ENCODE measurements at places on chromosomes 5 and 9. TPM values are rescaled to one million over a fixed set of nuclear protein-coding genes. Genes with fewer than 3 reads are reported as not detected.

- DNase-seq, result no peak
Measured at GRCh38 chr5:60014331-60014730, 120.8 kb upstream of the PDE4D start.

Gene ENTPD2
- total RNA-seq, result not detected

DNA sequence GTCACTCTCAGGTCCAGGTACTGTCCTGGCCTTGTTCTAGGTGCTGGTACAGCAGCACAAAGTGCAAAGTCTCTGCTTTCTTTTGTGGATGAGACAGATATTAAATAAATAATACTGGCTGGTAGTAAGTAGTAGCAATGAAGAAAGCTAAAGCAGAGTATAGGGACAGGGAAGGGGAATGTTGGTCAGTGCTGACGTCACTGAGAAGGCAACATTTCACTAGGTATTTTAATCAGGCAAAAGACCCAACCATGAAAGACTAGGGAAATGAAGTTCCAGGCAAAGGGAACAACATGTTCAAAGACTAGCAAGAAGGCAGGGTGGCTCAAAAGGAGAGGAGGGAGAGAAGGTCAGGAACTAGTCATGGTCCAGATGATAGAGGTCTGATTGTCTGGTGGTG is 388.2 kb downstream of the YTHDC2 start:
- DNase-seq, result no peak

GRCh38 chr9:136525841-136526499 is 19.9 kb downstream of the NOTCH1 start:
- no peak for DNase-seq

Gene SLC6A3
- total RNA-seq, result not detected

DNA sequence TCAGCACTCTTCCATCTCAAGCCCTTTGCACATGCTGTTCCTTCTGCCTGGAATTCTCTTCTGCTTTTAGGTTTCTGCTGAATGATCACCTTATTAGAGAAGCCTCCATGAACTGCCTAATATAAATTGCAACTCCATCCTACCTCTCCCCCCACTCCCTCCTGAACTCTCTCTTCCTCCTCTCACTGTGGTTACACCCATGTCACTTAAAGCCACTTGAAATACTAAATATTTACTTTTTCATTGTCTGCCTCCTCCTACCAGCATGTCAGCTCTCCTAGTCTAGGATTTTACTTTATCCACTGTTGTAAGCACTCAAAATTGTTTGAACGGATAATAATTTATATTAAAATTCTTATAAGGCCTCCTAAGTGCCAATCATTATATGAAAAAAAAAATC is 43.8 kb downstream of the ACTL7B start:
- no peak for DNase-seq

GRCh38 chr5:86570427-86571083 is 47.2 kb upstream of the COX7C start:
- DNase-seq, result no peak

DNA sequence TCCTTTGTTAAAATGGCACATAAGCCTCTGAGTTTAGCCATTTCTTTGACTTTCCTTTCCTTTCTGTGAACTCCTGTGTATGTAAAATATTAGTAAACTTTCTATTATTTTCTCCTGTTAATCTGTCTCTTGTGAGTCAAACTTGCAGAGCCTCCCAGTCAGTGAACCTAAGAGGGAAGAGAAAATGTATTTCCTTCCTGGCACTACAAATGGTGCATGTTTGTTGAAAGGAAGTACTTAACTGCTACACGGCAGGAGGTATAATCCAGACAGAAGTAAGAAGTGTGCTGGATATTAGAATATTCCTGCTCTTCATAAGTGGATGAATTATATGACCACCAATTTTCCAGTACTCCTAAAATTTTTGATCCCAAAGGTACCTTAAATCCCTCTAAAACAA is 23.0 kb downstream of the CTSL start:
- DNase-seq, result peak; percentile 22

DNA sequence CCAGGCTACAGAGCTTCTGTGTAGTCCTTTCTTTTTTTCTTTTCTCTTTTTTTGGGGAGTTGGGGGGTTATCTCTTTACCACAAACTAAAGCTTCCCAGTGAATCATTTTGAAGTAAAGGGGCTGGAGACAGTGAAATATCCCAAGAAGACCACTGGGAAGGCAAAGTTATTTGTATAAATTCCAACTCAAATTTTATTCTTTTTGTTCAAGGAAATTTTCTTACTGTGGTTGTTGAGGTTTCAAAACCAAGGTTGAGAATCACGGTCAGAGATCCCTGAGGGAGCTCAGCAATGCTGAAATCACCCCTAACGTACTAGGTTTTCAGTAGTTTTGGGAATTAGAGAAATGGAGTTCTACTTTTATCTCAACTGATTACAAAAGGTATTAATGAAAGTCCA is 175.7 kb downstream of the ARHGEF28 start:
- DNase-seq, result no peak

GRCh38 chr5:139851558-139851957 is 56.0 kb downstream of the PSD2 start:
- no peak for DNase-seq

Gene REEP2
- 0.68 TPM for total RNA-seq

DNA sequence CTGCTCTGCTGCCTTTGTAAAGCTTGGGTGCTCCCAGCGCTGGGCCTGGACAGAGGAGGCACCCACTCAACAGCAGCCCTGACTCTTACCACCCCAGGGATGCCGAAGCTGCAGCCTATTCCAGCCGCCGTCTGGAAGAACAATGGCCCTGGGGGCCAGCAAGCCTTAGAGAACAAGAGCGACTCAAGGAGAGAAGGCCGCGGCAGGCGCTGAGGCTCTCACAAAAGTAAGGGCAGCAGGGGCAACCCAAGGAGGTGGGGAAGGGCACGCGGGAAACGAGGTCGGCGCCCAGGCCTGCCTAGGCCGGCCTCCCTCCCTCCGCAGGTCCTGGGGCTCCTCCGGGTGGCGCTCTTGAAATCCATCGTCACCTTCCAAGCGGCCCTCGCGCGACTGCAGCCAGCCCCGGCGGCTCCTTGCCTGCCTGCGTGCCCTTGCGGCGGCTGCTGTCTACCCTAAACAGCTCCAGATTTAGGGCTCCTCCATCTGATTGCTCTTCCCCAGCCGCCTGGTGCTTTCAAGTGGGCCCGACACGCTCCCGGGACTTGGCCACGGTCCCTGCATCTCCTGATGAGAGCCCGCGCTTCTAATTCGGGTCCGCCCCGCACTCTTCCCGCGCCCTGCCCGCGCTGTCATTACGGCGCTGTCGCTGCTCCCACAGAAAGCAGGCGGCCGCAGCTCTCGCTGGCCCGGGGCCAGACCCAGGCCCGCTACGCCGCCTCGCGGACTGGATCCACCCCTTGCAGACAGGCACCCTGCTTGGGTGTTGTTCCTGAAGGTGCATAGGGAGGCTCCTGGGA is 213.3 kb downstream of the SEMA6A start:
- no peak for DNase-seq

Gene ZNF658
- total RNA-seq, result 5.3 TPM

GRCh38 chr9:79662537-79662956 is 90.8 kb downstream of the TLE4 start:
- peak; percentile 87 for DNase-seq

- no peak for DNase-seq
Measured at GRCh38 chr5:122401976-122402725, 90.1 kb downstream of the SNCAIP start.

DNA sequence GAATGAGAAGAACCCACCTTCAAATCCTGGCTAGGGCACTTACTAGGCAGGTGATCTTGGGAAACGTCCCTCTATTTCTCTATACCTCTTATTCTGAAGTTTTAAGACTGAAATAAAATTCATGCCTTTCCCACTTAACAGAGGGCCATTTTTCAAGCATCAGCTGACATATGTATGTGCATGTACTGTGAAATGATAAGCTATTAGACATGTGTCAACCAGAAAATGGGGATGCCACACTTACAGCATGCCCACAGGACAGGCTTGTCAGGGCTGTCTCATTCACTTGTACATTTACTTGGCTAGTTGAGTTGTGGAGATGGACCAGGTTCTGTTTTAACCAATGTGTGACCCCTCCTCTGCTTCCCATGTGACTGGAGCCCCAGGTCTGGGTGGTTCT is 78.5 kb downstream of the C9orf152 start:
- no peak for DNase-seq

Gene RPS14
- 1,615 TPM for total RNA-seq

Gene PCDH1
- 94.4 TPM for total RNA-seq

DNA sequence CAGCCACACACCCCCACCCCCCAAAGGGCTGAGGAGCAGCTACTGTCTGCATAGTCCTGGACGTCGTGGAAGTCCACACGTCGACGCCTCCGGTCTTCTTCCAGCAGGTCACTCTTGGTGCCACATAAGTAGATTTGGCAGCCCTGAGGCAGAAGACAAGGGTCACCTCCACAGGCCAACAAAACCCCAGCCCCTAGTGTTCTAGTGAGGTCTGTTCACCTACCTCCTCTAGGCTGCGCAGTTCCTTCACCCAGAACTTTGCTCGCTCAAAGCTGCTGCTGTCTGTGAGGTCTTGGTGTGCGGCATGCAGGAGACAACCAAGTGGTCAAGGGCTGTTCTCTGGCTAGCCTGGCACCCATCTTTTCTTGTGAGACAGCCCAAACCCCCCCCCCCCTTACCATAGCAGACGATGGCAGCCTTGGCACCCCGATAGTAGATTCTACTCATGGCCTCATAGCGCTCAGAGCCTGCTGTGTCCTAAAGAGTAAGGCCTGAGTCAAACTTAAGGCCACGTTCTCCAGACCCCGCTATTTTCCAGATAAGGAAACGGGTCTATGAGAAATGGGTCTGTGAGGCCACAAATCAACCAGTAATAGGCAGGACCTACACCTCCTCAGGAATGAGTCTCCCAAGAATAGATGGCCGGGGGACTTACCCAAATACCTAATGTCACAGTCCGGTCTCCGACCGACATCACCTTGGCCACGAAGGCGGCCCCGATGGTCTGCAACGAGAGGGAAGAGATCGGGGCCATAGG is 987 bp downstream of the RAB24 start:
- peak; percentile 30 for DNase-seq

GRCh38 chr9:133669182-133669801 is 33.1 kb downstream of the DBH start:
- DNase-seq, result no peak

GRCh38 chr5:13745508-13745907 is 199.0 kb downstream of the DNAH5 start:
- peak; percentile 59 for DNase-seq

DNA sequence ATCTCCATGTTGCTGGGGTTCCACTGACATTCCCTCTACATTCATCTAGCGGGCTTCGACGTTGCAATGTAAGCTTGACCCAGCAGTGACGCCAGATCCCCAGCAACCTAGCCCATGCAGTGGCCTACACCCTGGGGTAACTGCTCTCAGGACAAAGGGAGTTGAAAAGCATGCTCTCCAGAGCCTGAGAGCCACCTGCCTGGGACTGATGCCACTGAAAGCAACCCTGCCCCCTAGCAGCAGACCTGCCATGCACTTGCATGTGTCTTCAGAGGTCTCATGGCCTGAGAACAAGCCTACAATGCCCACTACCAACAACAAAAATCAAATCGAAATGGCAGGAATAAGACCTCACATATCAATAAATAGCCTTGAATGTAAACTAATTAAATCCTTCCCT is 330.3 kb downstream of the TRIM36 start:
- no peak for DNase-seq

Gene RAB3C
- 0.17 TPM for total RNA-seq

Gene ECSCR
- total RNA-seq, result 404 TPM

DNA sequence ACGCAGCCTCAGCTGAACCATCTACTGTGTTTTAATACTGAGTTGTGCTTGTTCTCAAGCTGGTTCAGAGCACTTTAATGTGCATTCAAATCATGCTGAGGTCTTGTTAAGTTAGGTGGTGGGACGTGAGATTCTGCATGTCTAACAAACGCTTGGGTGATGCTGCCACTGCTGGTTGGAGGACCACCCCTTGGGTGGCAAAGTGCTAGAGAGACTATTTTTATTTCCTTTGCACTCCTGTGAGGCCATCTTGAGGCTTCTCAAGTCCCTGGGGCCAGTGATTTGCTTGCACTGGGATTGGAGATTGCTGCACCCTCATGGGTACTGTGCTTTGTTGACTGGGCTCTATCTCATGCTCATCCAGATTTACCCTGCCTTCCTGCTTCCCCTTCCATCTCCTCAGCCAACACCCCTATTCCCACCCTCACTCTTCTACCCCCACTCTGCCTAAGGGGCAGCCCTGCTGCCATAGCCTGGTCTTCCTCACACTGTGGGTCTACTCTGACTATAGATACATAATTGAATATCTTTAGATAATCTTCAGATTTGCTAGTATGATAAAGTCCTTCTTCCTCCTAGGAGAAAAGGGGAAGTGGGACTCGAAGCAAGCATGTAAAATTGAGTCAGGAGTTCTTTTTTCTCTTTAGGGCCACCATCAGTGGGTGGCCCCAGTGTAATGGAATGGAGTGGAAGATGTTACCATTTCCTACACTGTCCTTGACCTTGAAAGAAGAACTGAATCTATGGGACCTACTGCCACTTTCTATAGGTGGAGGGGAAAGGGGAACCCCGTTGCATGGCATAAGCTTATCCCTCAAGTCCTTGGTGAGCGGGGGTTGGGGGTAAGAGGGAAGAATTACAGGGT is 45.1 kb upstream of the SUB1 start:
- no peak for DNase-seq

DNA sequence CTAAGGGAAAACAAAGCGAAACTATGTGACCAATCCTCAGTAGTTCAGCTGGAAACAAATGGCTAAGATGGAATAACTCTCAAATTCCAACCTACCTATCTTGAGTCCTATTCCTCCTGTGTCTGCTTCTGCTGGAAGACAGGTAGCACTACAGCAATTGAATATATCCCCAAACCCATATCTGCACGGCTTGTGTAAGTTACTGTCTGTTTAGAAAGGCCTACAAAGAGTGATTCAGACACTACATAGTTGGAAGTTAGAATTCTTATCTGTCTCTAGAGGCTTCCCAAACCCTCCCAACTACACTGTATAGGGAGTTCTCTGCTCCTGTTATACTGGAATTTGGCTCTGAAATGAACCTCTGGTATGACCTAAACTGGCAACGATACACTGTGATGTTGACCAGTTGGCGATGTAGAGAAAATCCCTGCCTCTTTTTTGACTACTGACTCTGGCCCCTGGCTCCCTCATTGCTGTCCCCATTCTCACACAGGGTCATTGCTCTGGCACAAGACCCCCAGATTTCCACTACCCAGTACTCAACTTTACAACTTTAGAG is 22.6 kb upstream of the NADK2 start:
- DNase-seq, result no peak

Measured in dermis blood vessel endothelial cell (primary cell).